ENCODE measurements at places on chromosomes 13 and 19. TPM values are rescaled to one million over a fixed set of nuclear protein-coding genes. Genes with fewer than 3 reads are reported as not detected.

GRCh38 chr13:33213024-33213768 is 72.4 kb downstream of the STARD13 start:
- DNase-seq: no peak

- DNase-seq: no peak
Measured at GRCh38 chr13:101841698-101842097, 389.2 kb downstream of the ITGBL1 start.

- no peak for DNase-seq
Measured at GRCh38 chr13:80962173-80962572, 621.2 kb upstream of the SPRY2 start.

DNA sequence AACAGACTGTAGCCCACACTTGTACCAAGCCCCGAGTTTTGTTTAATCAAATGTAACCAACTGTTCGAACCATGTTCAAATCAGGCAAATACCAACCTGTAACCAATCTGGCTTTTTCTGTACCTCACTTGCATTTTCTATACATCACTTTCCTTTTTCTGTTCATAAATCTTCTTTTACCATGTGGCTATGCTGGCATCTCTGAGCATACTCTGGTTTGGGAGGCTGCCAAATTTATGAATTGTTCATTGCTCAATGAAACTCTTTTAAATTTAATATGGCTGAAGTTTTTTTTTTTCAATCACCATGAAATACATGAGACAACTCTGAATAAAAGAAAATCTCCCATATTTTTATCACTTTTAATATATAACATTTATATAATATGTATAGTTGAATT is 256.1 kb downstream of the SLITRK6 start:
- no peak for DNase-seq

The F2RL3 gene
- 5.4 TPM for total RNA-seq

- DNase-seq: no peak
Measured at GRCh38 chr19:52786078-52786463, 520 bp downstream of the ZNF600 start.

The SOX21 gene
- total RNA-seq: not detected
